ENCODE measurements at places on chromosomes 1 and 21. TPM values are rescaled to one million over a fixed set of nuclear protein-coding genes. Genes with fewer than 3 reads are reported as not detected.

- no peak for DNase-seq
Observed at GRCh38 chr1:68409426-68409825, 40.3 kb downstream of the RPE65 start.

Gene KIF2C
- total RNA-seq, result 0.26 TPM

DNA sequence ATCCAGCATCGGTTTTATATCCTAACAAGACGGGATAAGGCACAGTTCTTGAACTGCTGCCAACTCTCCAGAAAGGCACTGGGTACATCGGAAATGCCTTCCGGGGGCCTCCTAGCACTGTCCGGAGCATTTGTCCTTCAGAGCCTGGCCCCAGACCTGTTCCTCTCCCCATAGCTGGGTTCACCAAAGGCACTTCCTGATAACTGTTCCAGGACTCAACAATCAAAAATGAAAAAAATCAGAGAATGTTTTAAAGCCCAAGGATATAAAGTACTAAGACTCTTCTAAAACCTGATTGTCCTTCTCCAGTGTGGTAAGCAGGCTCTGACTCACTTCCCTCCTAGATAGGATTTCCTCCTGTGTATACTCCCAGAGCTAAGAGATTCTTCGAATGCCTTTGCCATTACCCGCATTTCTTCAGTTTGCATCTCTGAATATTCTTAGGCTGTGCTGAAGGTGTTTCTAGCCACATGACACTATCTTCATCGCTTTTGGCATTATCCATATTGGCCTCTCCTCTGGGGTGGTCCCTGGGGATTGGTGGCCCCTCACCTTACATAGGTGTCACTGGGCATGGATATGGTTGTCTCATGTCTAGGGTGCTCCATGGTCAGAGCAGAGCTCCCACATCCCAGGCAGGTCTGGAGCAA, 112.9 kb downstream of the ZBTB18 start:
- DNase-seq, result no peak

Gene MINDY1
- total RNA-seq, result 18.6 TPM

DNA sequence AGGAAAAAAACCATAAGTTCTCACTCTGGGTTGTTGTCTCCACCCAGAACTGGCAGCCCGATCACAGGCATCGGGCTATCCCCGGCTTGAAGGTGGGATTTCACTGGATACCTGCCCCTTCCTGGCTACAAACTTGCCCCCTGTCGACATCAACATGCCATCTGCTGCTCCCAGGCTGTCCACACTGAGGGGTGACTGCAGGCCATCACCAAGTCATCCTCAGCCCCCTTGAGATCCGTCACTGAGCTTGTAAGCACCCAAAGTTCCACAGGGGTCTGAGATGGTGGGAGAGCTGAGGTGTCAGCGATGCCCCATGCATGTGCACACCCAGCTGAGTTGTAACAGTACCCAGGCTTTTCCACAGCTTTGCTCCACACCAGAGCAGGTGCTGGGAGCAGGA, 211.0 kb downstream of the AMY1C start:
- DNase-seq, result no peak

- DNase-seq, result no peak
Observed at GRCh38 chr21:38389896-38390295, 108.4 kb downstream of the ERG start.

Gene ZNF691
- 4.7 TPM for total RNA-seq

GRCh38 chr1:92376345-92376744, 77.5 kb downstream of the RPAP2 start:
- DNase-seq, result no peak

GRCh38 chr21:42266971-42267556, 48.1 kb downstream of the ABCG1 start:
- no peak for DNase-seq

Gene F13B
- not detected for total RNA-seq

Gene LCE1E
- total RNA-seq, result not detected

- DNase-seq, result no peak
Observed at GRCh38 chr21:24445517-24445916, 1161.8 kb downstream of the MRPL39 start.

GRCh38 chr1:33099290-33100118, 18.6 kb downstream of the AZIN2 start:
- no peak for DNase-seq

Gene CTBS
- total RNA-seq, result 16.8 TPM

Gene FMN2
- total RNA-seq, result 0.48 TPM

Gene NBPF26
- total RNA-seq, result 26.9 TPM

Gene HSD3B1
- not detected for total RNA-seq

DNA sequence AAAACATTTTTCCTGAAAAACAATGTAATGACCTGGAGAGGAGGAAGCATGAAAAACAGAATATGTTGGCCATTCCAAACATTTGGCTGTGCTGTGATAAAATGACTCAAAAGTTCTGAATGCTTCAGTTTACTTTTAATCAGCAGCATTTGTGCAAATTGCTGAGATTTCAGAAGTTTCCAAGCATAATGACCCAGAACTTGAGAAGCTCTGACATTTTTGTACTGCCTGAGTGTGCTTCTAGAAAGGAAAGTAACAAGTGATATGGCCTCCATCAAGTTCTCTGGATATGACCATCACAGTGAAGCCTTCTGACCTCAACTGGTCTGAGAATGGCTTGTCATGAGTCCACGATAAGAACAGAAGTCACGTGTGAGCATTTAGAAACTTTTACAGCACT, 283.4 kb upstream of the ZRANB2 start:
- no peak for DNase-seq

Gene DDR2
- total RNA-seq, result 187 TPM

DNA sequence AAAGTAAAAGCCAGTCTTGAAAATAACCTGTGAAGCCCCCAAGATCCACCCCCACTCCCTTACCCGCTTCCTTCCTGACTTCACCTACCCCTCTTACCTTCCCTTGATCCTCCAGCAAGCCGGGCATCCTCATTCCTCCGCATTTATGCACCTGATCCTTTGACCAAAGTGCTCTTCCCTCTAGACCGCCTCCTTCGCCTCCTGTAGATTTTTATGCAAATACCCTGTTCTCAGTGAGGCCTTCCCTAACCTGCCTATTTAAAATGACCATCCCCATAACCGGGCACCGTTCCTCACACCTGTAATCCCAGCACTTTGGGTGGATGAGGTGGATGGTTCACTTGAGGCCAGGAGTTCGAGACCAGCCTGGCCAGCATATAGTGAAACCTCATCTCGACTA, 1.1 kb upstream of the NENF start:
- no peak for DNase-seq

GRCh38 chr1:29017235-29017634, 102.9 kb downstream of the EPB41 start:
- DNase-seq, result no peak

Gene CYP4A22
- total RNA-seq, result 0.42 TPM

DNA sequence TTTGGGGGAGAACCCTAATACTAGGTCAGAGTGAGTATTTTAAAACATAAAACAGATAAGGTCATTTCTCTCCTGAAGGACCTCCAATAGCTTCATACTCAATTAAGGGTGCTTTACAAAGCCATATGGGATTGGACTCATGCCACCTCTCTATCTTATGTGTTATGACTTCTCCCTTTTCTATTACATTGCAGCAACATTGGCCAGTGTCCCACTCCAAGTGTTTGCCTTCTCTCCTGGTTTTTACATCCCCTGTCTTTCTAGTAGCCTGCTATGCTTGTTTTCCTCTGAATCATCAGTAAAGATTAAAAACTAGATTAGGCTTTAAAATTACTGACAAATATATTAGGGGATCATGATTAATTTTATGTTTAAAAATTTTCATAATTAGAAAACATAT, 66.6 kb downstream of the SCMH1 start:
- no peak for DNase-seq

Gene LRRC38
- not detected for total RNA-seq

DNA sequence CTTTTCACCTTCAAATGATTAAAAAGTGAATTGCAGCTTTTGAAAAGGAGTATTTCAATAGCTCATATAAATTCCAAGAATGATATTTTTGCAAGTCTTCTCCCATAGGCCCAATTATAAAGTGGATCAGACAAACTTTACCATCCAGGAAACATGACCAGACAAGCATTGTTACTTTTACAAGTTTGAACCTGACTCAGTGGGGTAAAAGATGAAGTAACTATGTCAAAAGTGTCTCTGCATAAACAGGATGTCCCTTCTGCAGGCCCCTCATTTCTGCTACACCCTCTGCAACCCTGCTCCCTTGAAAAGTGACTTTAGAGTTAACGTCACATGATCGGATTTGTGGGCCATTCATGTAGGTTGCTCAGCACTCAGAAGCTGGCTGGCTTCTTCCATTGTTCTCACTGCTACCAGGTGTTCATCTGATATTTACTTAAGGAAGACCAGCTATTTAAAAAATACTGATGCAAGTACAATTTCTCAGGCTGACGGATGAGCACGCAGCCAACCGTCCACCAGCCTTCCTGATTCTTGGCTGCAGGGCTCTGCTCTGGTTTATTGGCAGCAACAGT, 32.3 kb downstream of the URB1 start:
- DNase-seq, result no peak

- no peak for DNase-seq
Observed at GRCh38 chr1:60427194-60427593, 353.6 kb upstream of the C1orf87 start.

Gene S100A7
- total RNA-seq, result not detected

Gene ADORA3
- 17.2 TPM for total RNA-seq

- DNase-seq, result no peak
Observed at GRCh38 chr1:1093610-1093943, 19.5 kb upstream of the RNF223 start.

Gene HSPB7
- total RNA-seq, result 342 TPM

- DNase-seq, result no peak
Observed at GRCh38 chr21:38931291-38931690, 125.6 kb downstream of the ETS2 start.

Gene SH2D2A
- 4.7 TPM for total RNA-seq

Gene FMOD
- total RNA-seq, result 95.2 TPM

Gene RHD
- total RNA-seq, result not detected

DNA sequence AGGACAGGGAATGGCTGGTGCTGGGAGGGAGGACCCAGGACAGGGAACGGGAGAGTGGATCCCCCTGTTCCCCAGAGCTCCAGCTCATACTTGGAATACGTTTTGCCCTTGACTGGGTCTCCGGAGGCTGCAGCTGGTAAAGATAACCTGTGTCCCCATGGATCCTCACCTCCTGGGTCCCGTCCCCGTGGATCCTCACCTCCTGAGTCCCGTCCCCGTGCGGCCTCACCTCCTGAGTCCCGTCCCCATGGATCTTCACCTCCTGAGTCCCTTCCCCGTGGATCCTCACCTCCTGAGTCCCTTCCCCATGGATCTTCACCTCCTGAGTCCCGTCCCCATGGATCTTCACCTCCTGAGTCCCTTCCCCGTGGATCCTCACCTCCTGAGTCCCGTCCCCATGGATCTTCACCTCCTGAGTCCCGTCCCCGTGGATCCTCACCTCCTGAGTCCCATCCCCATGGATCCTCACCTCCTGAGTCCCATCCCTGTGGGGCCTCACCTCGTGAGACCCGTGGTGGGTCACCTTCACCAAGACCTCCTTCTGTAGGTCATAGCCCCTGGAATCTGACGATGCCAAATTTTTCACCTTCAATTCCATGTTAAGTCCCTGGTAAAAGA, 61.4 kb downstream of the SCCPDH start:
- DNase-seq, result no peak

Gene ETV3L
- not detected for total RNA-seq

Gene HTR1D
- not detected for total RNA-seq

- DNase-seq, result no peak
Observed at GRCh38 chr1:60963167-60963940, 119.0 kb upstream of the NFIA start.

Gene AMY1C
- not detected for total RNA-seq

GRCh38 chr1:55626326-55626725, 411.2 kb upstream of the USP24 start:
- no peak for DNase-seq

DNA sequence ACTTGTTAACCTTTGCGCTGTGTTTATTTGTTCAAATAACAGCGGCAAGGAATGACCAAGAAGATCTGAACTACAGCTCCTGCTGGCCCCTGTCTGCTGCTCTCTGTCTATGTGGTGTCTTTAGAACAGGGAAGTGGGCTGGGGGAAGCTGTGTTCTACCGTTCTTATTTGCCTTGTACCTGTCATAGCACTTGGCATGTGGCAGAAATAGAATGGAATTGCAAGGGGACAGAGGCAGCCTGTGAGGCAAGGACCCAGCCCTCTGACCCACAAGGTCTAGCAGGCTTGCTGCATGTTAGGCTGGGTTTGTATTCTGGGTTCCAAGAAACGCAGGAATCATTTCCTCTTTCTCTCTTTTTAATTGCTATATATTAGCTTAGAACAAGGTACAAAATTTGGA, 20.7 kb downstream of the HMGCS2 start:
- no peak for DNase-seq

Gene FPGT
- 16.3 TPM for total RNA-seq
